ENCODE measurements at places on chromosomes 7 and 10.

DNA sequence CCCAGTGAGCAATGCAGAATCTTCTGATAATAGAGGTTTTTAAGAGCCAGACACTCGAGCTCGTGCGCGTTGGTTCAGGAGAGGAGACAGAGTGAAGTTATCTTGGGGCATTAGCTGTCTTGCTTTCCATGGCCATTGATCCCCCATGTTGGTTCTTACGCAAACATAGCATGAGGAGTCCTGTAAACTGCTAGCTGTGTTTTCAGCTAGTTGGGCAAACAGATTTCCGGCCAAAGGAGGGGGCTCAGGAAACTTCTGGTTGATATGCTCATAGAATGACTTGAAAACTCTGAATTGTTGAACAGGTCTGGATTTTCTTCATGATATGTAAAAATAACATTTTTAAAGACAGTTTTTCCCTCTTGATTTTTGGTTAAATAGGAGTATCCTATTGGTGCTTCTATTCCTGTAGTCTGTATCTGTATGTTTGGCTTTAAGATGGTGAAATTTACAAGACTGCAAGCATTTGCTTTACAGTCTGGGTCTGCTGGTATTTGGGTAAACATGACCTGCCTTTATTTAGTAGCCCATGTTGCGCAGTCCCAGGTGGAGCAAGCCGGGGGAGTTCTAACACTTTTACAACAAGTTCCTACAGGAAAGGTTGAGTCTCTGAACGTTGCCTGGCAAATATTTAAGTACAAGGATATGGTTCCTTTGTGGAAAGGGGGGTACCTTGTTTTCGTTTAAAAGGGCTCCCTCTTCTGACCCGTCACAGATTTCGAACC, 218.4 kb upstream of the KCND2 start:
- DNase-seq: no peak

DNA sequence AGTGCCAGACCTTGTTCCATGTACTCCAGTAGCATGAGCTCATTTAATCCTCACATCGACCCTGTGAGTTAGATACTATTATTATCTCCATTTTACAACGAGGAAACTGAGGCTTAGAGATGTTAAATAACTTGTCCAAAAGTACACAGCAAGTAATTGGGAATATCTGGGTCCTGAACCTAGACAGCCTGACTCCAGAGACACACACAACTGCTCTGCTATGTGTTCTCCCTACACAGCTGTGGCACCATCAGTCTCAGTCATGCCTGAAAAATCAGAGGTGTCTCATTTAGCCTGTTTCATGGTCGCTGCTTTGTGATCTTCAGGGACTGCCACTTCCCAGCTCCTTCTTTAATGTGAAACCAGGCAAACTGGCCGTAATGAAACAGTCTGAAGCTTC, 56.5 kb downstream of the COL1A2 start:
- DNase-seq: no peak

DNA sequence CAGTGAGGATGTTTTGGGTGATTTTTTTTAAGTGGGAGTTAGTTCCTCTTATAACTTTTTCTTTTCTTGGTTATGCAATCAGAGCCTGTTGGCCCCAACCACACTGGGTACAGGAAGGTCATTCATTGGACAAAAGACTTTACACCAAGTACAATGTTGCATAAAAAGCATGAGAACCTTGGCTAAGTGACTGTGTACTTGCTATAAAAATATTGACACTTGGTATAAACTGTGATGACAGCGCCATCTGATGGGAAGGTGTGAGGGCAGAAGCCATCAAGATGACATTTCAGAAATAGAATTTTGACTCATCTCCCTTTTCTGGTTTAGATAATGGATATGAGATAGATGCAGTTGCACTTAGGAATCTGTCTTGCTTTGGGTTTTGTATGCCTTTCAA, 126.4 kb upstream of the CCDC6 start:
- no peak for DNase-seq

- no peak for DNase-seq
Observed at GRCh38 chr10:78634389-78634815, 434.4 kb upstream of the ZMIZ1 start.

- no peak for DNase-seq
Observed at GRCh38 chr10:55163388-55163979, 362.5 kb upstream of the PCDH15 start.

DNA sequence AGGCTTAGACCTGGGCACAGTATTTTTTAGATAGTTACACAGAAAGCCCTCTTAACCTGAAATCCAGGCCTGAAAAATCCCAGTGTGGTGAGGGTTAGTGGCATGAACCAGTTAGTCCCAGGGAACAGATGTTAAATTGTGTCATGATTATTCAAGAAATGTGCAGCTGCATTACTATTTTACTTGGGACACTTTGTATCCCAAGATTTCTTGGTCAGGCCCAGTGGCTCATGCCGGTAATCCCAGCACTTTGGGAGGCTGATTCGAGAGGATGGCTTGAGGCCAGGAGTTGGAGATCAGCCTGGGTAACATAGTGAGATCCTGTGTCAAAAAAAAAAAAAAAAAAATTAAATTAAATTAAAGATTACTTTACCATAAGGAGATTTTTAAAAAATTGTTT, 36.0 kb upstream of the OTUD1 start:
- no peak for DNase-seq

GRCh38 chr7:158498443-158499081, 89.1 kb downstream of the PTPRN2 start:
- no peak for DNase-seq

DNA sequence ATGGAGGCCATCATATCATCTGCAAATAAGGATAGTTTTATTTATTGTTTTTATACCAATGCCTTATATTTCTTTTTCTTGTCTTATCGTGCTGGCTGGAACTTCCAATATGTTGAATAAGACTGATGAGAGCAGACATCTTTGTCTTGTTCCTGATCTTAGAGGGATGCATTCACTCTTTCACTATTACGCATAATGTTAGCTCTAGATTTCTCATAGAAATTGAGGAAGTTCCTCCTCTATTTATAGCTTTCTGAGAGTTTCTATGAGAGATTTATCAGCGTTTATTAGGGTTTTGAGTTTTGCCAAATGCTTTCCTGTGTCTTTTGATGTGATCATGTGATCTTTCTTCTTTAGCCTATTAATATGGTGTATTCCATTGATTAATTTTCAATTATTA, 49.3 kb downstream of the COL28A1 start:
- DNase-seq: no peak

- no peak for DNase-seq
Observed at GRCh38 chr10:129689671-129690071, 222.6 kb downstream of the MGMT start.

GRCh38 chr10:26217396-26218086, 967 bp downstream of the GAD2 start:
- no peak for DNase-seq

GRCh38 chr7:98254951-98255610, 3.0 kb upstream of the TECPR1 start:
- DNase-seq: no peak

DNA sequence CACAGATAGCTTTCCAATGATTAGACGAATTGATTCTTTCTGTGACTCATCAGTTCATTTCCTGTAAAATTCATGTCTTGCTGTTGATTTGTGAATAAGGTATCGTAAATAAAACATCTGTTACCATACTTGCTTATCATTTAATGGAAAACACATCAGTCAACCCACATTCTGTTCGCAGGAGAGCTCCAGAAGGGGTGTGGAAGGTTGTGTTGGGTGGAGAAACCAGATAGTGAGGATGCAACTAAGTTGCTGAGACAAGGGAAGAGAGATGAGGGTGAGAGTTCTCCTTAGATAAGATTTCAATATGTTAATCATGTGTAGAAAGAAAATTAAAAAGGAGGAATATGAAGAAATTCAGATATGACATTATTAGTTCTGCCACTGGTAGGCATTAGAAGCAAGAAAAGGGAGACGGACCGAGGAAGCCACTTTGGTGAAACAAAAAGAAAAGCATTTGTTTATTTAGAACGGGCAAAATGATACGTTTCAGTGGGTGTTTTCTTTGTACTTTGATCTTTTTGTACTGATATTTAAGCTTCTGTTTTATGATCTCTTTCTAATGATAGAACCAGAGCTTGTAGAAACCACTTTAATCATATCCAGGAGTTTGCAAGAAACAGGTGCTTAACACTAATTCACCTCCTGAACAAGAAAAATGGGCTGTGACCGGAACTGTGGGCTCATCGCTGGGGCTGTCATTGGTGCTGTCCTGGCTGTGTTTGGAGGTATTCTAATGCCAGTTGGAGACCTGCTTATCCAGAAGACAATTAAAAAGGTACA, 7.8 kb downstream of the CD36 start:
- no peak for DNase-seq
